ENCODE measurements at places on chromosomes 5 and 9.

GRCh38 chr5:109743770-109744212, 54.1 kb downstream of the MAN2A1 start:
- no peak for DNase-seq

DNA sequence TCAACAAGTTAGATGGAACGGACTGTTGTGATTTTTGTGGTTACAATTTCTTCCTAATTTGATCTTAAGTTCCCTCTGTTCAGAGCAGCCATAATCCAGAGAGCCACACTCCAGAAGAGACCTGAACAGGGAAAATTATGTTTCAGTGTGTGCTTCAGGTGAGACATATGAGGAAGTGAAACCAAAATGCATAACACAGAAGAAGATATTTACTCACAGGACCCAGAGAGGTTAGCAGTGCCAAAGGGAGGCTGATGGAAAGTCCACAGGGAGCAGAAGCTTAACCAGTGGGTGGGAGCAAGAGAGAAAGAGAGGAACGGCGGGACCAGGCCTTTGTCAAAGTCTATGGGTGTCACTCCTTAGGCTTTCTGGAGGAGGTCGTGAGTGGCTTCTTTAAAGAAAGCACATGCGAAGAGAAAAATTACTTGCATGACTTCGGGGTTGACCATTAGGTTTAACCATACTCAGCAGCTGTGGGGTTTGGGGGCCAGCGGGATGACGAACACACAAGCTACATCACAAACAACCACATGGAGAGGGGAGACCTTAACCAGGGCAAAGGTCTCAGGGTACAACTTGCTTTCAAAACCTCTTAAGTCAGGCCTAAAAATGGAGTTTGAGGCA, 141.4 kb downstream of the MED10 start:
- no peak for DNase-seq

GRCh38 chr5:144352732-144353317, 182.2 kb downstream of the KCTD16 start:
- no peak for DNase-seq

GRCh38 chr9:91681461-91682305, 258.1 kb upstream of the NFIL3 start:
- peak; percentile 72 for DNase-seq

GRCh38 chr9:129968690-129969485, 74.1 kb downstream of the FNBP1 start:
- no peak for DNase-seq

DNA sequence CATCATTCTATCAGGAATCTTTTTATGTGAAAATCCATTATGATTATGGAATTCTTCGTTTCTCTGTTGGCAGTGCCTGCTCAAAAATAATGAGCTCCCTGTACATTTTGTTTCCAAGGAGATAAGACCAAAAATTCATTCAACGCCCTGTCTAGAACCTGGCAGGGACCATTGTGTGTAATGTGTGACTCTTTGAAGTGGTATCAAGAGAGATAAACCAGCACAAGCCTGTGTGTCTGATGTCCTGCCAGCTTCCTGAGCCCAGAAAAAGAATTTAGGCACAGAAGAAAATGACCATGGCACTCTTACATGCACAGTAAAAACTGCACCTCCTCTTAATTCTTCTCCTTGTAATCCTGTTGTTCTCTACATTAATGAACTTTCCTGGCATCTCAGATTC, 177.4 kb downstream of the SAXO1 start:
- no peak for DNase-seq

DNA sequence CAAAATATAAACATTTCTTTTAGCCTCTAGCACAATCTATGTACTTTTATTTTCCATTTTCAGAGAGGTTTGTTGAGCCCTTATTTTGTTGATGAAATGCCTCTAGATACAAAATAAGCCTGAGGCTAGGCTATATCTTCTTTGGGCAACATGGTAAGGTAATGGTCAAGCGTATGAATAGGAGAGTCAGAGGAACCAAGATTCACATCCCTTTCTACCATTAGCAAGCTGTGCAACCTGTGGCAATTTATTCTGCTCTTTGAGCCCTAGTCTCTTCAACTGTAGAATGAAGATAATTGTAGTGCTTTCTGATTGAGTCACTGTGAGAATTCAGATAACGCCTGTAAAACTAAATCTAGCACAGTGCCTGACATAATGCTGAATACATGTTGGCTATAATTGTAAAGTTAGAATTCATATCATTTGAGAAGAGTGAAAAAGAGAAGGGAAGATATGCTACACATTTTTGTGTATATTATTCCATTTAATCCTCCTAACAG, 412.5 kb downstream of the CCDC171 start:
- no peak for DNase-seq

DNA sequence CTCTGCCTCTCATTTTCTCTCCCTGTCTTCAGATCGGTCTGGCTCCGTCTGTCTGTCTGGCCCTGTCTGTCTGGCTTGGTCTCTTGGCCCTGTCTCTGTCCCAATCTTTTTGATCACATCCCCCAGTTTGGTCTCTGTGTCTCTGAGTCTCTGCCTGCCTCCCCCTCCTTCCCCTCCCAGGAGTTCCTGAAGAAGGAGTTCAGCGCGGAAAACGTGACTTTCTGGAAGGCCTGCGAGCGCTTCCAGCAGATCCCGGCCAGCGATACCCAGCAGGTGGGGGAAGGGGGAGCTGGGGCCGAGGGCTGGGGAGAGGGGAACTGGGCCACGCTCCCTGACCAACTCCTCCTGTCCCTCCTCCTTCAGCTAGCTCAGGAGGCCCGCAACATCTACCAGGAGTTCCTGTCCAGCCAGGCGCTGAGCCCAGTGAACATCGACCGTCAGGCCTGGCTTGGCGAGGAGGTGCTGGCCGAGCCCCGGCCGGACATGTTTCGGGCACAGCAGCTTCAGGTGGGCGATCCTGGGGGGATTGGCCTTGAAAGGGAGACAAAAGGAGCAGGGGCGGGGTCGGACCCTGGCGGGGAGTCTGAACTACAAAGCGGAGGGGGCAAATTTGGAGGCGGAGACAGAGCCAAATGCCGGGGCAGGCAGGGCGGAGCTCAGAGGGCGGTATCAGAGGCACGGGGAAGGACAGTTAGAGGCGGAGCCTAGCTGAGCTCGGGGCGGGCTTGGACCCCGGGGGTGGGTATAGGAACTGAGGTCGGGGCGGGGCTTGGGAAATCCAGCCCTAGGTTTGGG, 9.0 kb downstream of the RGS14 start:
- DNase-seq = no peak

GRCh38 chr9:117073539-117074341, 341.1 kb downstream of the ASTN2 start:
- no peak for DNase-seq
